ENCODE measurements at places on chromosomes 1 and 21.
A peak's percentile ranks its signal among the peaks of the same experiment; 100 is the strongest.

DNA sequence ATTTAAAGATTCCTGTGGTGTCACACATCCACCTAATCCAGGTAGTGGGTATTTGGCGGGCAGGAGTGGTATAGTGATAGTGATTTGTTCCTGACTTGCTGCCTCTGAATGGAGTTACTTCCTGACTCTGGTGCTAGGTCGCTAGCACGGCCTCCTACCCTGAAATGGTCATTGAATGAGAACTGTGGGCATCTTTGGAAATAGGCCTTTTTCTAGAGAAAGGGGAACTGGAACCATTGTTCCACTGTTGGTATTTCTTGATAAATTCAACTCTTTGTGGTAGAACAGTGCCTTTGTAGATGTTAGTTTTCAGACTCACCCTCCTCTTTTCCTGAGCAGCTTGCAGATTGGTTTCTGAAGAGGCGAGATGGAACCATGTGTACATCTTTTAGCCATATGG lies 1.5 kb downstream of the QSOX1 start:
- DNase-seq = no peak

DNA sequence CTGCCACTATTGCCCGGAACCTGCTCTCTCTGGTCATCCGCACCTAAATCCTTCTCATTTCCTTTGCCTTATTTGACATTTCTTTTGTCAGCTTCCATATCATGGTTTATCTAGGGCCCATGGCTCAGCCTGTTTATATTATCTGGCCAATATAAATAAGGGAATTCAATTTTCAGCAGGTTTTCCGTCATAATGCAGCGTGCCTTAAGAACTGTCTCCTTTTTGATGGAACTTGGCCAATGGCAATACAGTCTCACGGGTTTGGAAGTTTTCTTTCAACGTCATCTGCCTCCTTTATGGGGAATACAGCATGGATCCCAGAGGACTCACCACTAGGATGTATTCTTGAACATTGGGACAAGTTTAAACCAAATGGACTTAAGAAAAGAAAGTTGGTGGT lies 77.8 kb upstream of the KIAA0040 start:
- no peak for DNase-seq

- DNase-seq = no peak
These were observed 463.8 kb downstream of the USP25 start for GRCh38 chr21:16193496-16194094.

DNA sequence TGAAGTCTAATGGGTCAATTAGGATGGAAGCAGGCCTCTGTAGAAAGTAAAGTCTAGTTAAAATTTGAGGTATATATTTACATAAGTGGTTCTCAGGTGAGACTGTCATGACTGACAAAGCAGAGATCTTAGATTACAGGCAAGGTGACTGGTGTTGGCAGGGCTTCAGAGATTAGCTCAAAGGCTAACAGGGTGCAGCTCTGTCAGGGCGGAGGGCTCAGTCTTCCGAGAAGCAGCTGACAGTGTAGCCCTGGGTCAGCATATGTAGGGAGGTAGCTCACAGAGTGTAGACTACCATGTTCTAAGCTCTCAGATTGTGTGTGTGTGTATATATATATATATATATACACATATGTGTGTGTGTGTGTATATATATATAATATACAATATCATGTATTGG lies 54.7 kb downstream of the RBM11 start:
- no peak for DNase-seq

GRCh38 chr21:42312626-42313104 lies 2.5 kb downstream of the TFF3 start:
- DNase-seq = no peak

GRCh38 chr1:160438317-160438918 lies 38.1 kb downstream of the VANGL2 start:
- no peak for DNase-seq

DNA sequence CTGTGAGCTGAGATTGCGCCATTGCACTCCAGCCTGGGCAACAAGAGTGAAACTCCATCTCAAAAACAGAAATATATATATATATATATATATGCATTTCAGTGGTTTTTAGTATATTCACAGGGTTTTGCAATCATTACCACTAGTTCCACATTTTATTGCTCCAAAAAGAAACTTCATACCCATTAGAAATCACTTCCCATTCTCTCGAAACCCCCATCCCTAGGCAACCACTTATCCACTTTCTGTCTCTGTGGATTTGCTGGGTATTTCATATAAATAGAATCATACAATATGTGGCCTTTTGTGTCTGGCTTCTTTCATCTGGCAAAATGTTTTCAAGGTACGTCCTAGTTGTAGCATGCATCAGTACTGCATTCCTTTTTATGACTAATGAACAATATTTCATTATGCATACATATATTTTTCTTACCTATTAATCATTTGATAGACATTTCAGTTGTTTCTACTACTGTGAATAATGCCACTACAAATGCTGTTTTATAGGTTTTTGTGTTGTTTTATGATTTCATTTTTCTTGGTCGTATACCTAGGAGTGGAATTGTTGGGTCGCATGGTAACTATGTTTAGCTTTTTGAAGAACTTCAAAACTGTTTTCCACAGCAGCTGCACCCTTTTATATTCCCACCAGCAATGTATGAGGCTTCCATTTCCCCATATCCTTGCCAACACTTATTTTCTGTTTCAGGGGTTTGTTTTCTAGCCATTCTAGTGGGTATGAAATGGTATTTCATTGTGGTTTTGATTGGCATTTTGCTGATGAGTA lies 95.9 kb downstream of the PHTF1 start:
- no peak for DNase-seq

- no peak for DNase-seq
These were observed 2.1 kb upstream of the HCRTR1 start for GRCh38 chr1:31615414-31615813.

- no peak for DNase-seq
These were observed 2.0 kb downstream of the TFF2 start for GRCh38 chr21:42348762-42349161.

DNA sequence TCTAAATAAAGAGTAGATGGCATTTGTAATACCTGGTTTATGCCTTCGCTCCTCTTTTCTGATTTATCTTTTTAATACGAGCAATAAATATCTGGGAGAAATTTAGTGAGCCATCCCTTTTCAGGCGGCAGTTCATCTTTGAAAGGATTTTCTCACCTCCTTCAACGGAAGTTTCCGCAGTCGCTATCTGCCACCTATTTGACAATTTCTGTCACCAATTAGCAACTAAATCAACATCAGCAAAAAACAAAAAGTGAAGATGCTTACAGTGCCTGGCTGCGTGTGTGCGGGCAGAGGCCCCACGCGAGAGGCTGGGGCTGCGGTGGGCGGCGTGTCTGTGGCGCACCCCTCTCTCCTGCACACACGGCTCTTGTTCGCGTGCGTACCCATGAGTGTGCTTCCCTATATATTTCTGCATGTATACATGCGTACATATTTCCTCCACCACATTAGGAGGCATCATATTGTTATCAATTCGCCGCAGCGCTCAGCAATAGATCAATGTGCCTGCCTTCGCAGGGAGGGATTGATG lies 117.3 kb upstream of the BARHL2 start:
- DNase-seq = no peak

DNA sequence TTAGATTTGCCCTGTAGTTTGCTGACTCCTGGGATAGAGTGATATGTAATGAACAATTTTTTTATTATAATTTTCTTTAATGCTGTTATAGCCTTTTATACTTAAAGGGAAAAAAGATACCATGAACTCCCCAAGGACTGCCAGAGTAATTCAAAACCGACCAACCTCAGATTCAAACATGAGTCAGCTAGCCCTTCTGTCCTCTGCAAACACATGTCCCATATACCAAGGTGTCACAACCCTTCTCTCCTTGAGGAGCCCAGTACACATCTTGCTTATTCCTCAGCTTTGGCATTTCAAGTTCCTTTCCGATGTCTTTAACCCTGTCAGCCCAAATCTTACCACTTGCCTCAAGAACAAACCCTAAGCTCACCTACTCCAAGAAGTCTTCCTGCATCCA lies 184.9 kb downstream of the KCNH1 start:
- DNase-seq = no peak

GRCh38 chr1:33719326-33719725 lies 144.6 kb upstream of the HMGB4 start:
- DNase-seq = no peak

- DNase-seq = no peak
These were observed 304.3 kb downstream of the MATN1 start for GRCh38 chr1:30418939-30419720.

- no peak for DNase-seq
These were observed 3.2 kb downstream of the EFHD2 start for GRCh38 chr1:15412843-15413242.

- DNase-seq = peak; percentile 64
These were observed 23.8 kb downstream of the TSEN15 start for GRCh38 chr1:184075055-184076029.

DNA sequence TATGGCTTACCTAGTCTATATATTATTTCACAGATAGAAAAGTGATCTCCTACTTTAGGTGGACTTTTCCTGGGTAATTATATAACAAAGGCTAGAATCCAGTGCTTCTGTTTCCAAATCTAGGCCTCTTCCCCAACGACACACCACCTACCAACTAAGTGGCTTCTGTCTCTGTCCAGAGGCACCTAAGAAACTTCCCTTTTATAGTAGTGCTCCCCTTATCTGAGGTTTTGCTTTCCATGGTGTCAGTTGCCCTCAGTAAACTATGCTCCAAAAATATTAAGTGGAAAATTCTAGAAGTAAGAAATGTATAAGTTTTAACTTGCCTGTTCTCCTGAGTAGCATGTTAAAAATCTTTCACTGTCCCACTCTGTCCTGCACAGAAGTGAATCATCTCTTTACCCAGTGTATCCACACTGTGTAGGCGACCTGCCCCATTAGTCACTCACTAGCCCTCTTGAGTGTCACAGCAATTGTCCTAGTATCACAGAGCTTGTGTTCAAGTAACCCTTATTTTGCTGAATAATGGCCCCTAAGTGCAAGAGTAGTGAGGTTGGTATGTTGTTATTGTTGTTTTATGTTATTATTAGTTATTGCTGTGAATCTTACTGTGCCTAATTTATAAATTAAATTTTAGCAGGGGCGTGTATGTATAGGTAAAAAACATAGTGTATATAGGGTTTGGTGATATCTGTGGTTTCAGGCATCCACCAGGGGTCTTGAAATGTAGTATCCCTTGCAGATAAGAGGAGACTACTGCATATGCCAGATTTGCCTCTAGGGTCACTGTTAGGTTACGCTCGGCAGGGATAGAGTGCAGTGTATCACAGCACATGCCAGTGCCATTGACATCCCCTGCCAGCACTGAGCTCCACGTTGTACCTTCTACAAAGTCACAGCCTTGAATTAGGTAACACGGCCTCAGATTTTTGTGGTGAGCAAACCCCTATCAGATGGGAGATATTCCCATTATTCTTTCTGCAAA lies 14.7 kb upstream of the CD53 start:
- no peak for DNase-seq

GRCh38 chr1:151593730-151594129 lies 18.1 kb upstream of the SNX27 start:
- DNase-seq = no peak

- no peak for DNase-seq
These were observed 626 bp upstream of the HLCS start for GRCh38 chr21:36966821-36967768.

- peak; percentile 93 for DNase-seq
These were observed 4.5 kb downstream of the PLA2G2A start for GRCh38 chr1:19974822-19975416.

GRCh38 chr1:204001166-204001901 lies 71.6 kb upstream of the SOX13 start:
- DNase-seq = no peak

DNA sequence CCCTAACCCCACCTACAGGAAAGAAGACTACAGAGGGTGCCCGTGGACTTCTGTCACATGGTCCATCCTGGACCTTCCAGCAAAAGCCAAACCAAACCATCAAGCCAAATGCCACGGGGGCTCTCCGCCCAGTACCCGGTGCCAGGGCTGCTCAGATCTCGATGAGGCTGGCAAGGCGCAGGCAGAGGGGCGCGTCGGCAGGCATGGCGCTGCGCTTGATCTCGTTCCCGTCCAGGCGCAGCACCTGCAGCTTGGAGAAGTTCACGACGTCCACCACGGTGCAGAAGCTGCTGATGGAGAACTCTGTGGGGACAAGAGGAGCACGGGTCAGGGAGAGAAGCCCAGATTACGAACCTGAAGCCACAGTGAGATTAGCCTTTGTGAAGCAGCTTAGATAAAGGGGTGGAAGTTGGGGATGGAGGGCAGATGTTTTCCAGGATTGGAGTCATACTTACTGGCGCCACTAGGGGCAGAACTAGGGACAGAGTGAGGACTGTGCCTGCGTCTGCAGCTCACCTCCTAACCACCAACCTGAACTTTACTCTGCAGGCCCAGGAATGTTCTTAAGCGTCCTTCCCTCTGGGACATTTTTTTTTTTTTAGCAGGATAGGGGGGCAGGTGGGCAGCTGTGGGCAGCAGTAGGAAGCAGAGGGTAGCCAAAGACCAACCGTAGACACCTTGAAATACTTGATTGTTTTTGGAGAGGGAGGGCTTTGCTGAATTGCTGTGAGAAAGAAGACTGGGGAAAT lies 8.6 kb downstream of the FMOD start:
- peak; percentile 82 for DNase-seq

- DNase-seq = no peak
These were observed 14.9 kb upstream of the IER5 start for GRCh38 chr1:181073638-181074037.

GRCh38 chr1:18473195-18473815 lies 7.4 kb upstream of the KLHDC7A start:
- no peak for DNase-seq

- no peak for DNase-seq
These were observed 1.0 kb upstream of the NIBAN1 start for GRCh38 chr1:184975208-184975870.

GRCh38 chr1:240720976-240721375 lies 109.0 kb upstream of the GREM2 start:
- peak; percentile 30 for DNase-seq

DNA sequence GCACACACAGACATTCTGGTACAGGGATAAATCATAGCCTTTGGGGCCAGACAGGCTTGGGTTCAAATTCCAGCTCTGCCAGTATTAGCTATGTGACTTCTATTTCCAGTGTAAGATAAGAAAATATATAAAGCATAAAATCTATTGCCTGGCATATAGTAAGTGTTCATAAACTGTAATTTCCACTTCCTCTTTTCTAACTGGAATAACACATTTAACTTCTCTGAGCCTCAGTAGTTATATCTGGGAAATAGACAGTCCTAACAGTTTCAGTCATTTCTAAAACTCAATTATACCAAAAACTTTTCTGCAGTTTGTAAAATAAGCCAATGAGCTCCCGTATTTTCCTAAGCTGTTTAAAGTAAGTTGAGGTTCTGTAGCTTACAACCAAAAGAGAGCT lies 351.4 kb downstream of the ZNF326 start:
- DNase-seq = no peak

GRCh38 chr1:195894411-195894810 lies 713.8 kb downstream of the KCNT2 start:
- no peak for DNase-seq
